Bronchial epithelial cell (primary cell): ENCODE measurements at places on chromosomes 16 and 17. TPM values are rescaled to one million over a fixed set of nuclear protein-coding genes. Genes with fewer than 3 reads are reported as not detected.

Gene MAP2K6
- 0.13 and 0.26 TPM in 2 replicates for total RNA-seq

Gene CEP112
- 2.4 and 4.2 TPM in 2 replicates for total RNA-seq

Gene PERCC1
- total RNA-seq: not detected in 2 replicates

Gene ANKRD40CL
- total RNA-seq: not detected in 2 replicates

Gene UNC13D
- total RNA-seq: 4.7 and 17.0 TPM in 2 replicates

Gene GDPD3
- 7.1 and 20.7 TPM in 2 replicates for total RNA-seq

Gene SBK1
- under 0.01 TPM in 2 replicates for total RNA-seq

- DNase-seq: no peak
These were observed 41.5 kb downstream of the SHISA9 start for GRCh38 chr16:12942861-12943260.

- DNase-seq: no peak
These were observed 29.0 kb downstream of the HELZ start for GRCh38 chr17:67215991-67216421.

- DNase-seq: peak; percentile 47
These were observed 457.7 kb upstream of the MAF start for GRCh38 chr16:80058214-80058613.

GRCh38 chr16:6190776-6191175 is 1093.2 kb upstream of the EEF2KMT start:
- no peak for DNase-seq

- DNase-seq: no peak
These were observed 9.7 kb downstream of the CCR7 start for GRCh38 chr17:40555296-40556190.

- no peak for DNase-seq
These were observed 251.1 kb upstream of the CDH5 start for GRCh38 chr16:66115373-66115772.

GRCh38 chr17:42673885-42674754 is 2.7 kb downstream of the PLEKHH3 start:
- DNase-seq: no peak

GRCh38 chr16:65524997-65525396 is 403.1 kb upstream of the CDH11 start:
- DNase-seq: peak; percentile 50

DNA sequence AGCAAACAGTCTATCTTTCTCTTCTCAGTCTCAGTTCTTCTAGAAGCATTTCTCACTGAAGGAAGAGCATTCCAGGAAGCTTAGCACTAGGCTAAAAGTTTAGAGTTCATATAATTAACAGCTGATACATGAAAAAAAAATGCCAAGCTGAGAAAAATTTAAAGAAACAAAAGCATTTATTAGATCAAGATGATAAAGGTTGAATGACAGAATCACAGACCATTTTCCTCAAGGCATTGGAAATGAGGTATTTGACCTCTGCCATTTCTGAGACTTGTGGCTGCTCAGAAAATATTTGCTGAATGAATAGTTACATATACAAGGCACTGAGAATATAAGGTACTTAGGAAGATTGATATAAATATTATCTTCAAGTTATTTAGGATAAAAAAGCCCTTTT is 901.6 kb upstream of the GOT2 start:
- no peak for DNase-seq

DNA sequence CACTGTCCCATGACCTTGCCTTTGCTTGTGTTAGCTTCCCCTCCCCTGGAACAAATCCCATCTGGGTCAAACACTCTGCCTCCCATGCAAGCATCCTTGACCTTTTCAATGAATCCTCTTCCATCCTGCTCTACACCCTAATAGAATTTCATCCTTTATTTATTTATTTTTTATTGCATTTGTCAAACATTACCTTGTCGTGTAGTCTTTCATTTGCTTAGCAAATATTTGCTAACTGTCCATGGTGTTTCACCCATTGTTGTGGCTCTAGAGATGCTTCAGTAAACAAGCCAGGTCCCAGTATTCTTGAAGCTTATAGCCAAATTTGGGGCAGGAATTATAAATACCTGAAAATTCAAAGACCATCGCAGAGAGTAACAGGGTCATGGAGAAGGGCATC is 51.0 kb upstream of the MRTFB start:
- no peak for DNase-seq

DNA sequence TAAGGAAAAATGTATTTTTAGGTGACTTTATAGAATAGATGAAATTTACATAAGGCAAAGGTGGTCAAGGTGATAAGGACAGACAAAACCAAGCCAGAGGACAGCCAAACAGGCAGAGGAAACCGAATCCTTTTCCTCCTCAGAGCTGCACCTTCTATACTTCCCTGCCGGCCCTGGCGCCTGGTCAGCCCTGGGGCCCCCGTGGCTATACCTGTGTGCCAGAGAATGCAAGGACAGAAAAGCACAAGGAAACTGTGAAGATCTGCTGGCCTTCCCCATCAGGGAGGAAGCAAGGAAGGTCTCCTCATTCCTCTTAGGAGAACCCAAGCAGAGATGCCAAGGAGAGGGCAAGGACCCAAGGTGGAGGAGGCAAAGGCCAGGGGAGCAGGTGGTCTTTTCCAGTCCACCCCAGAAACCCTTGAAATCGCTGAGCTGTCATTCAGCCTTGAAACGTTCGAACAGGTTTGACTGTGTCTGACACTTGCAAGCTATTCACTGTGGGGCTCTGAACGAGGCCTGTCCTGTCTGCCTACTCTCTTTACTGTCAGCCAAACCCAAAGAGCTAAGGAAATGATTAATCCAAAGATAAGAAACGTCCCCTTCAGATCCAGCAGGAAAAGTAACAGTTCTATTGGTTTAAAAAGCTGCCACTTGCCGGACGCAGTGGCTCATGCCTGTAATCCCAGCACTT is 114.4 kb downstream of the XYLT1 start:
- no peak for DNase-seq

DNA sequence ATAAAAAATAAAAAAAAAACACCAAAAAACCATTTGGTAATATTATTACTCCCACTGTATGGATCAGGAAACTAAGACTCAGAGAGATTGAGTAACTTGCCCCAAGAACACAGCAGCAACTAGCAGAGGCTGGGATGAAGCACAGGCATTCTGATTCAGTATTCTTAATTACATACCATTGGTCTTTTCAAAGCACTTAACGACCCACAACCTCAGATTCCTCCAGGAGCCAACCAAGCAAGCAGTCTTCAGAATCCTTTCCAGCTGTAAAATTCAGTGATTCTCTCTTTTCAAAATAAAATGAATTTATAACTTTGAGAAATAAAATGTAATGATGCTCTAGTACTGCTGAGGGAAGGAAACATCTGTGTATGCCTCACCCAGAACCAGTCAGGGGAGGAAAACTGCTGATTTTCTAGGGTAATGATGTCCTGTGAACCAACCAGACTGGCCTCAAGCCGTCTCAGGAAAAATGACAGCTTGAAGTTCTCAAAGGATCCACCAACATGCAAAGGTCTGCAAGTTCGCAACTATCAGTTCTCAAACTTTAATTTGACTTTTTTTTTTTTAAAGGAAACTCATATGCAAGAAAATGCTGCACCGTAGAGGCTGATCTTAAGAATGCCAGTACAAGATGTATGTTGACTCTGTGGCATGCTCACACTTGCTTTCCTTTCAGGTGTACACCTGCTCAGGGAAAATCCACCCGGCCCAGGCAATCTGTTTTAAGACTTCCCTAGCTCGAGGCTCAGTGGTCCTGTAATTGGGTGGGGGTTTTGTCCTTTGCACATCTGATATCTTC is 9.0 kb downstream of the CUEDC1 start:
- peak; percentile 92 for DNase-seq
